ENCODE measurements at places on chromosomes 7 and 10. TPM values are rescaled to one million over a fixed set of nuclear protein-coding genes. Genes with fewer than 3 reads are reported as not detected.

The LIPJ gene
- total RNA-seq: not detected

The GPR85 gene
- total RNA-seq: not detected

The H2BK1 gene
- total RNA-seq: not detected

GRCh38 chr10:119313644-119314043 is 106.3 kb downstream of the GRK5 start:
- DNase-seq: no peak

DNA sequence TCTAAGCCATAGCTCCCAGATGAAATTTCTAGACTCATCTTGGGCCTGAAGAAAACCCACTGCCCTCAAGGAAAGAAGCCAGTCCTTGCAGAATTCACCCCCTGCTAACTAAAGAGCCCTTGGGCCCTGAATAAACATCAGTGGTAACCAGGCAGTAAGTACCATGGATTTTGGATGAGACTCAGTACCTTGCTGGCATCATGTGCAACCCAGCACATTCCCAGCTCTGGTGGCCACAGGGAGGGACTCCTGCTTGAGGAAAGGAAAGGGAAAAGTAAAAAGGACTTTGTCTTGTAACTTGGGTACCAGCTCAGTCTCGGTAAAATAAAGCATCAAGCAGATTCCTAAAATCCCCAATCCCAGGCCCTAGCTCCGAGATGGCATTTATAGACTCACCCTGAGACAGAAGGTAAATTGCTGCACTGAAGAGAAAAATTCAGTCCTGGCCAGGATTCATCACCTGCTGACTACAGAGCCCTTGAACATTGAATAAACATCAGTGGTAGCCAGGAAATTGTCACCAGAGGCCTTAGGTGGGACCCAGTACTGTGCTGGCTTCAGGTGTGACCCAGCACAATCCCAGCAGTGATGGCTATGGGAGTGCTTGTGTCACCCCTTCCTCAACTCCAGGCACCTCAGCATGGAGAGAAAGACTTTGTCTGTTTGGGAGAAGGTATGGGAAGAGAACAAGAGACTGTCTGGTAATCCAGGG is 31.2 kb upstream of the SFTPD start:
- DNase-seq: no peak

DNA sequence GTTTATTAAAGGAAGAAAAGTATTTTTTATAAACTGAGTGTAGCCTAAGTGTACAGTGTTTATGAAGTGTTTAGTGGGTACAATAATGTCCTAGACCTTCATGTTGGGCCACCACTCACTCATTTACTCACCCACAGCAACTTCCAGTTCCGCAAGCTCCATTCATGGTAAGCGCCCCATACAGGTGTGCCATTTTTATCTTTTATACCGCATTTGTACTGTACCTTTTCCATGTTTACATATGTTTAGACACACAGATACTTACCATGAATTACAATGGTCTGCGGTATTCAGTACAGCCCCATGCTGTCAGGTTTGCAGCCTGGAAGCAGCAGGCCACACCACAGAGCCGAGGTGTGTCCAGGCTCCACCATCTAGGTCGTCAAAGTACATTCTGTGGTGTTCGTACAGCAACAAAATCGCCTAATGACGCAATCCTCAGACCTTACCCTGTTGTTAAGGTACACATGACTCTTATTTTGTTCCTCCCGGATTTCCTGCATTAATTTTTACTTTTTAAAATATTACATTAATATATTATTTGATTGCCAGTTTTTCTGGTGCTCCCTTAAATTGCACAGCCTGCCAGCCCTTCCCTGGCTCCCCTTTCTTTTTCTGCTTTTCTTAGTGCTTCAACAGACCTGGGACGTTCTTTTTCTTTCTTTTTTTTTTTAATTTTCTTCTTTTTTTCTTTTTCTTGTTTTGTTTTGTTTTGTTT is 881 bp upstream of the SSBP1 start:
- no peak for DNase-seq

GRCh38 chr10:129945941-129946760 is 17.9 kb downstream of the EBF3 start:
- no peak for DNase-seq

- DNase-seq: no peak
Measured at GRCh38 chr10:117638200-117638599, 95.7 kb downstream of the EMX2 start.

GRCh38 chr10:30944005-30944404 is 87.7 kb downstream of the ZNF438 start:
- DNase-seq: no peak
